Stimulated activated CD8-positive, alpha-beta memory T cell treated with anti-CD3 and anti-CD28 coated beads, Interleukin-2, amount 100 ng/mL, for 1 hour (primary cell): ENCODE measurements at places on chromosomes 1 and 21.

DNA sequence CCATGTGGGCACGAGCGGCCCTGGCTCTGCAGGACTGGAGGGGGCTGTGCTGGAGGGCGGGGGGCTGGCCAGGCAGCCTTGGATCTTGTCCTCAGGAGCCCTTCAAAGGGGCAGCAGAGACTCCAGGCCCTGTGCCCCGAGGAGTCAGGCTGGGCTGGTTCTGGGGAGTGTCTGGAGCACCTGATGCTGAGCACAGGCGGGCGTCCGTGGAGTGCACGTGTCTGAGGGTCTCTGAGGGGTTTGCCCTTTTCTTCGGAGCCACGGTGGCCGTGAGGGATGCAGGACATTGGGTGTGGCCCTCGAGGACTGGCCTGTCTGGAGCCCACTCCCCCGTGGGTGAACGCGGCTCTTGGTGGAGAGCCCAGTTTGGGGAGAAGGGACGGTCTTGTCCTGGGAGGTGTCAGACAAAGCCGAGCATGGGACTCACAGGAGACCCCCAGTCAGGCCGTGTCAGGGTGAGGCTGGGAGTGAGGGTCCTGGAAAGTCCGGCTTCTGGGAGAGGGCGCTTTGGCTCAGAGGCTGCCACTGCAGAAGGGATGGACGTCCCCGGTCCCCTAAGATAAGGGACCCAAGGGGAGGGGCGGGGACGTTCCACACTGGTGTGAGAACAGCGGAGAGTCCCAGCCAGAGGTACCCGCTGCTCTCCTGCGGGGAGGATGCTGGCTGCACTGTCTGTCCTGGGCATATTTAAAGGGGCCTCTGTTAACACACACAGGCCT lies 60.8 kb downstream of the COL18A1 start:
- no peak for DNase-seq

- DNase-seq, result no peak
These were observed 125.4 kb downstream of the EDEM3 start for GRCh38 chr1:184629266-184629665.

DNA sequence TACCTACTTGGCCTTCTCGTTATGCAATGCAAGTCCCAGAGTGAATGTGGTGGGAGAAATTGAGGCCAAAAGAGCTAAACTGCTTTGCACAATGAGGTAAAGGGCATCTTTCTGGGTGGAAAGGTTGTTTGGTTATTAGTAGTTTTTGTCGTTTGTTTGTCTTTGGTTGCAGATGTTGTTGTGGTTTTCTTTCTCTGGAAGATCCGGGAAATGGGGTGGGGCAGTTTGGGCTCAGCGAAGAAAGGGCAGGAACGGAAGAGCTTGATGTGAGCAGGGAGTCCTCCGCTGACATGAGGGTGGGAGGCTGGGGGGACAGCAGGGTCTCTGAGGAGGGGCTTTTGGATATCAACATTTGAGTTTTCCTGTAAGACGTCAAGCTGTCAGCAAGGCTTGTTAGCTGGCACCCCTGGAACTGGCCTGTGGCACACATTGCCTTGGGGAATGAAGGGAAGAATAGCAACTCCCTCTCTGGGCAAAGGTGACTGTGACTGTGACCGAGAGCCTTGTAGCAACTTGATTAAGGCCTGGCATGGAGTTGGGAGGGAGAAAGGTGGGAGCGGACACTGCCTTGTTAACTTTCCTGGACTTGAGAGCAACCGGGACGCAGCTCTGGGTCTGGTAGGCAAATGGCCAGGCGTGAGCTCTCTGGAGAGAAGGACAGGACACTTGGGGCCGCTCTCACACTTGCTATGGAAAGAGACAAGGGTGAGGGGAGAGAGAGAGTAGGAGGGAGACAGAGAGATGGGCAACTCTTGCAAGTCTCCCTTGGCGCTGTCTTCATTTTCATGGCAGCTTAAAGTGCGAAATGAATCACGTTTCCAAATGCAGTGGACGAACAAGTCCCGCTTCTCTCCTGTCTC lies 15.4 kb upstream of the OPRD1 start:
- DNase-seq, result no peak

- DNase-seq, result no peak
These were observed 92.0 kb downstream of the DIRAS3 start for GRCh38 chr1:67958472-67958871.

DNA sequence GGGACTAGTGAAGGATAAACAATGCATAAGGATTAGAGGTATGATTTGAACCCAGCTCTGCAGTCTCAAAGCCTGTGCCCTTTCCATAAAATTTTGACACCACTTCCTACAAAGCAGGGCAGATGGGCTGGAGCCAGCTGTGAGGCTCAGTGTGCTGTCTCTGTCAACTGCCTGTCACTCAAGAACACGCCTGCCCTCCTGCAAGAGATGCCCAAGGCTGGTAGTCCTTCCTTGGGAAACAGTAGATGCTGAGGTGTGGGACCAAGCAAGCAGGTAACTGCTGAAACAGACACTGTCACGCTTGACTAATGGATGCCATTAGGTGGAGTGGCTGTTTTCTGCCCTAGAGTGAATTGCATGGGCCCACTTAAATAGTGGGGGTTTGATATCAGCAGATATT lies 402.0 kb downstream of the PTPRU start:
- no peak for DNase-seq

GRCh38 chr1:55225228-55225627 lies 10.1 kb upstream of the USP24 start:
- DNase-seq, result no peak

GRCh38 chr1:77539519-77540142 lies 142.8 kb downstream of the ZZZ3 start:
- no peak for DNase-seq

DNA sequence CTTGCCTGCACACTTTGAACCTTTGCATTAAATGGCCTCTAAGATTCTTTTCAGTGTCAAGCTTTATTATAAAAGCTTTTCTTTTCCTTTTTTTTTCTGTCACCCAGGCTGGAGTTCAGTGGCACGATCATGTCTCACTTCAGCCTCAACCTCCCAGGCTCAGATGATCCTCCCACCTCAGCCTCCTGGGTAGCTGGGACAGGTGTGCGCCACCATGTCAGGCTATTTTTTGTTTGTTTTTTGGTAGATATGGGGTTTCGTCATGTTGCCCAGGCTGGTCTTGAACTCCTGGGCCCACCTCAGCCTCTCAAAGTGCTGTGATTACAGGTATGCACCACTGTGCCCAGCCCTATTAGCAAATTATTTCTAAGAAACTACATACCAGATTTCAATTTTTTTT lies 52.9 kb downstream of the GADD45A start:
- DNase-seq, result no peak

DNA sequence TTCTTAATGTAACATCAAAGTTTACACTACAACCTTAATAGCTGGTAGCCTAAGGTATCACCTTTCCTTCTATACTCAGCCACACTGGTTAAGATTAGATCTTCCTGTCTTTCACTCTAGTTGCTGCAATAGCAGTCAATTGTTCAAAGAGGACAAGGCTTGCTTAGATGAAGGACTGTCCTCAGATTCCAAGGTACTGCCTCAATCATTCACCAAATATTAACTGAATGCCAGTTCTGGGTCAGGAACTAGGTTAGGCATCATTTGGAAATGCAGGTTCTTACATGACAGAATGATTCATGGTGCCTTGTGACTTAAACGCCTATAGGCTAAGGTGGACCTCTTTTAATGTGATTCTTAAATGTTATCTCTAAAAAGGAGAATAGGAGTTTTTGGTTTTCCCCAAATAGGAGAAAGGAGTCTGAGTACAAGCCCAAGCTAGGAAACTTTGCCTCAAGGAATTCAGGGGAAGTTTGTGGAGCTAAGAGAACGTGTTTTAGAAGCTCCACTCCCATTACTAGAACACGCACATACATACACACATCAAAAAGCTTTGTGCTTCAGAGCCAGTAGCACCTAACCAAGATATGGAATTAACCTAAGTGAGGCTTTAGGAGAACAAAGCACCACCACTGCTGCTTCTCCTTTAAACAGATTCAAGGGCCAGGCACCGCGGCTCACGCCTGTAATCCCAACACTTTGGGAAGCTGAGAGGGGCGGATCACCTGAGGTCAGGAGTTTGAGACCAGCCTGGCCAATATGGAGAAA lies 8.5 kb upstream of the WDR47 start:
- DNase-seq, result no peak

DNA sequence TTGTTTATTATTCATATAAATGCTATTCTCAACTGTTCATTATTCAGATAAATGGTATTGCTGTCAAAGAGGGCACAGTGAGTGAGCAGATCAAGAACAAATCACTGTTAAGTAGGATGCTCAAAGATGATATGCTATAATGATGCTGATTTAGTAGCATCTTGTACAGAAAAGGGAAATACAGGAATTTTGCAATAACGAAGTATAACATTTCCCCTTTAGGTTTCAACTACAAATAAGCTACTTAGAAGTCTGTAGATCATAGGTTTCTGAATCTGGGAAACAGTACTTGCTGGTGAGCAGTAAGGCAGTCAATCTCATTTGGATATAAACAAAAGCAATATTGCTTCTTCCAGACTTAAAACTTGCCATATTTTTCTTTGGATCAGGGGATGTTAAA lies 27.3 kb upstream of the RCOR3 start:
- no peak for DNase-seq

DNA sequence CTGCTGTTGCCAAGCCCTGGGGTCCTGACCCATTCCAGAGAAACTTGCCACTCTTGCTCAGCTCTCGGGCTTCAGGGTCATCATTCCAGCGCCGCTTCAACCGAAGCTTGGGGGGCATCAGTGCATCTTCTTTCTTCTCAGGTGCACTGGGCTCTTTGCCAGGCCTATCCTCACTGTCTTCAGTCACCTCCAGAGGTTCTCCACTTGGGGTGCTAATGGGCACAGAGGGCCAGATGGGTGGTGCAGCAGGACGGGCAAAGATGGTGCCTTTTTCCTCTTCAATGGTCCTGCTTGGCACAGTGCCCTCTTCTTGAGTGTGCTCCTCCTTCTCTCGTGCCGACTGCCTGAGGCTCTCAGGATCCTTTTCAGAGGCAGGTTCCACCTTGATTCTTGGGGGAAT lies 13.3 kb downstream of the ETV3 start:
- no peak for DNase-seq

DNA sequence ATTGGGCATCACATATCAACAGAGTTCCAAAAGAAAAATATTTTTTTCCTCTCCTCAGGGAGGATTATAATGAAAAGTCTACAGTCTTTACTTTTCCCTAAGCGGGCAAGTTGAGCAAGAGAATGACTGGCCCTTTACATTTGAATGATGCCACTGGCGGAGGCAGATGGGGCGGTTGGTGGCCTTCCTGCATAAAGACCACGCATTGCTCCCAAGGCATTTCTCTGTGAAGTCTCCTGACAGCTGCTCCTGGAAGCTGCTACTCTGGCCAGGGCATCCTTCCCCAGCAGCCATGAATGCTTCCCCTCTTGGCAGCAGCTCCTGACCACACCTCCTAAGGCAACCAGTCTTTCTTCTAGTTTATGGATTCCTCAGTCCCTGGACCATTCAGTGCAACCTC lies 161.1 kb upstream of the RRP15 start:
- DNase-seq, result no peak
